ENCODE measurements at places on chromosomes 1 and 21.

- no peak for DNase-seq
Measured at GRCh38 chr1:177448036-177448615, 277.4 kb downstream of the BRINP2 start.

DNA sequence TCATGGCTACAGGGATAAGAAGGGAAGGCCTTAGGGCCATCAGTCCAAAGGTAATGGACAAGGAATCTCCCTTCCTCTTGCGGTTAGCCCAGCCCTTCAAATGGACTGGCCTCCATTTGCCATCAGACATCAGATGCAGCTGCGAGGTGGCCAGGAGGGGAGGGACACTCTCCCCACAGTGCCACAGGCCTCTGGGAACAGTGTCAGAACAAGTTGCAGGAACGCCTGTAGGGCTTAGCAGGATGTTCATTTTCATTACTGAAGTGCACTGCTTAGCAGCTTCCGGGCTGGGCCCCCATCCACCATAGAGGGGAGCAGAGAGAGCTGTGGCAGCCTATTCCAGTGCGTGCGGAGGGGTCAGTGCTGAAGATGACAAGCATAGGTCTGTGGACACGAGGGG lies 127.5 kb downstream of the GALNT2 start:
- DNase-seq = no peak

DNA sequence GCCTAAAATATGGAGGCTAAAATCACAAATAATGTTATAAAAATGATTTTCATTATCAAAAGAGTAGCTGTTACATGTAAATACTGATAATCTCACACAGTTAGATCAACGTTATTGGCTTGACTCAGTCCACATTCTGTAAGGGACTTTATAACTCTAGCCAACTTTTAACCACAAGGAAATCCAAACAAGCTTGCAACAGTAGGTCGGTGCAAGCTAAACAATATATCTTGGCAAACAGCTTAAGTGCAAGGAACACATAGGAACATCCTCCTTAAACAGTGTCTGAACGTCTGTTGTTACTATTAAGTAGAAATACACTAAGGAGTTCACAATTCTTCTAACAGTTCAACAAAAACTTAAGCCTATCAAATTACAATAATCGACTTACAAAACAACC lies 126.7 kb downstream of the EIF4G3 start:
- DNase-seq = no peak

- DNase-seq = no peak
Measured at GRCh38 chr1:27137544-27138075, 17.3 kb downstream of the SLC9A1 start.

DNA sequence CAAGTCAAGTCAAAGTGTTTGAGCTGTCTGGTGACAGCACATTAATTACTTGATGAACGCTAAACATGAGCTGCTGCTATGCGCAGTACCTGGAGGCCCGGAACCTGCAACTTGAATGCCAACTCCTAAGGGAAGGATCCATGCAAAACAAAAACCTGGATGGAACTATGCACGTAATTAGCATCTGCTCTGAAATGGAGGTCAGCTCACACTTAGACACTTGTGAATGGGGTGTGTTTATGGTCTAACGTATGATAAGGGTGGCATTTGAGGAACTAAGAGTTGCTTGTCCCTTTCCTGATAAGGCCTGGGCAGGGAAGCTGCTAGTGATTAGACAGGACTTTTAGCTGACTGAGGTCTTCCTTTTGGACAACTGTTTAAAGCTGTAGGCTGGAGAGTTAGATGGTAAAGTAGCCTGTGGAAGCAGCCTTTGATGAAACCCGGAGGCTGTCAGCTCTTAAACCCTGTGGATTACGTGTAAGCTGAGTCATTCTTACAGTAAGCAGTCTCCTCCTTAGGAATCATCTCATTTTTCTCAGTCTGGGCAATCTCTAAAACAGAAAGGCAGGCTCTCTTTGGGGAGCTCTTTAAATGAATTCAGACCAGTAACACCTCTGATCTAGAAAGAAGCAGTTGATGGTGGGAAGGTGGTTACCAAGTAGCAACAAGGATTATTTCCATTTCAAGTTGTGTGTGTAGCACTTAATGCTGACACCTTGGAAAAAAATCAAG lies 6.8 kb downstream of the TENT5C start:
- DNase-seq = no peak

DNA sequence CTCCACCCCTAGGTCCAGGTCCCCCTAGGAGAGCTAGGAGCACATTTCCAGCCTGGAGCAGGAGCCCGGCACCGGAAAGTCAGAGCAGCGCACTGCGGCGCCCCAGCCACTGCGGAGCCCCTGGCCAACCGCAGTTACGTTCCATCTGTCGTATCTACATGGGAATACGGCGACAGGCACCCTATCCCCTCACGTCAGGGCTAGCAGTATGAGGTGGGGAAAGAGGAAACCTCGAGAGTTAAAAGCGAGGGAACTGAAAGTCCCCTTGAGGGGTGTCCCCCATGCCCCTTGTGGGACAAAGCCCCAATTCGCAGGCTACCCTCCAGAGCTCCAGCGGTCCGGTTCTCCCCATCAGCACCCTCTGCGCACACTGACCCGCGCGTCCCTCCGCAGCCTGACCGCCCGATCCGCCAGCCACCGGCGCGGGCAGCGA lies 995 bp downstream of the COLGALT2 start:
- DNase-seq = peak; percentile 42

- DNase-seq = no peak
Measured at GRCh38 chr1:239575113-239575512, 188.7 kb downstream of the CHRM3 start.

GRCh38 chr1:36559061-36559460 lies 76.3 kb upstream of the CSF3R start:
- no peak for DNase-seq

- DNase-seq = no peak
Measured at GRCh38 chr1:30405081-30405480, 318.3 kb downstream of the MATN1 start.

- DNase-seq = no peak
Measured at GRCh38 chr1:97186381-97186780, 464.8 kb downstream of the PTBP2 start.

- DNase-seq = no peak
Measured at GRCh38 chr1:224739303-224739996, 123.3 kb downstream of the CNIH3 start.

DNA sequence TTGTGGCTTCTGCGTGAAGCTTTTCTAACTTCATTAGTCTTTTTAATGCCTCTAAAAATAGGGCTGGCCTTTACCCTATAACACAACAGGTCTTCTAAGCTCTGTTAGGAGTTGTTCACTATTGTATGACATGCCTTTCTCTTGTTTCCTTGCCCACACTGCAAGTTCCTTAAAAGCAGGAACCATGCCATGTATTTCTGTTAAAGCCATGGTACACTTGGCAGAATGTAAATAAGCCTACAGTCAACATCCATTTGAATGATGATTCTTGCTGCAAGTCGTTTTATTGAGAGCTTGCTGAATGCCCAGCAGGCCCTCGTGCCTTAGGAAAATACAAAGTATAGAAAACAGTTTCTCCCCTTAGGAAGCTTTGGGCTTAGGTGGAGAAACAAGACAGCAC lies 214.6 kb downstream of the DUSP10 start:
- no peak for DNase-seq

GRCh38 chr1:112461200-112461871 lies 47.4 kb upstream of the WNT2B start:
- no peak for DNase-seq

GRCh38 chr1:230120921-230121381 lies 53.9 kb downstream of the GALNT2 start:
- DNase-seq = no peak

- DNase-seq = no peak
Measured at GRCh38 chr1:160018900-160019299, 12.9 kb downstream of the PIGM start.

DNA sequence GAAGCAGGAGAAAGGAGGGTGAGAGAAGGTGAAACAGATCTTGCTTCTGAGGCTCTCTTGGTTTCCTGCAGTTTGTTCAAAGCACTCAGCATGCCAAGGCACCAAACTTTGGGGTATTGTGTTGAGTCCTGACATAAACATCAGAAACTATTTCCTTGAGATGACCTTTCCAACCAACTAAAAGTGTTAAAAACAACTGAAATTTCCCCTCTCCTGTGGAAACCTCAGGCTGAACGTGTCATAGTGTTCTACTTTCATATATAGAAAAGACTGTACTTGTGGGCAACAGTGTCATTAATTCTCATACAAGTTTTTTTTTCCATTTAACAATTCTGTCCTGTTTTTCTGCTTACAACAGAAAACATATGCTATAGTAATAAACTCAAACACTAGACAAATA lies 6.3 kb upstream of the LYST start:
- no peak for DNase-seq

GRCh38 chr1:14682941-14683621 lies 84.6 kb downstream of the KAZN start:
- no peak for DNase-seq

DNA sequence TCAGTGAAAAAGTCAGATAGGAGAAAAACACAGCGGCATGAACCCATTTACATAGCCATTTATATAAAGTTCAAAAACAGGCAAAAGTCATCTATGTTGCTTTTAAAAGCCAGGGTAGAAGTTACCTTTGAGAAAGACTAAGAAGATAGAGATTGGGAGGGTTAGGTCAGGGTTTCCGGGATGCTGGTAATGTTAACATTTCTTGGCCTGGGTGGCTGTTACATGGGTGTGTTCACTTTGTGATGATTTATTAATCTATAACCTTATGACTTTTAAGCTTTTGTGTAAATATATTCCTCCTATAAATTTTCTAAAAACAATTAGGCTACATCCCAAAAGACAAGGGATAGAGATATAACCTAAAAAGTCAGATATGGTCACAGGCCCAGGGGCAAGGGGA lies 15.0 kb upstream of the FAM20B start:
- no peak for DNase-seq

GRCh38 chr1:43492826-43493225 lies 37.9 kb upstream of the PTPRF start:
- no peak for DNase-seq

DNA sequence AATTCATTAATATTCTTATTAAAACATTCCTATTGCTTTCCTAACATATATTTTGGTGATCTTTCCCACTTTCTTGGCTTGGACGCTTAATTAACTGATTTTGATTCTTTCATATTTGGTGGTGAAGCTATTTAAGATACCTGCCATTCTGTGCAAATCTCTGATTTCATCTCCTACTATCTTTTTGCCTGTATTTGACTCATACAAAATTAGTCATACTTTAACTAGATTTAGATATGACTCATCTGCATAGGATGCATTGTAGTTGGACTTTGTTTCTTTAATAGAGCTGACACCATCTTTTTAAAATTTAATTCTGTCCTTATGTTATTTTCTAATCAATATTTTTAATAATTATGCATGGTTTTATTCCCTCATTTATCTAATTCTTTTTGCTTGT lies 93.8 kb upstream of the PLPPR4 start:
- no peak for DNase-seq

DNA sequence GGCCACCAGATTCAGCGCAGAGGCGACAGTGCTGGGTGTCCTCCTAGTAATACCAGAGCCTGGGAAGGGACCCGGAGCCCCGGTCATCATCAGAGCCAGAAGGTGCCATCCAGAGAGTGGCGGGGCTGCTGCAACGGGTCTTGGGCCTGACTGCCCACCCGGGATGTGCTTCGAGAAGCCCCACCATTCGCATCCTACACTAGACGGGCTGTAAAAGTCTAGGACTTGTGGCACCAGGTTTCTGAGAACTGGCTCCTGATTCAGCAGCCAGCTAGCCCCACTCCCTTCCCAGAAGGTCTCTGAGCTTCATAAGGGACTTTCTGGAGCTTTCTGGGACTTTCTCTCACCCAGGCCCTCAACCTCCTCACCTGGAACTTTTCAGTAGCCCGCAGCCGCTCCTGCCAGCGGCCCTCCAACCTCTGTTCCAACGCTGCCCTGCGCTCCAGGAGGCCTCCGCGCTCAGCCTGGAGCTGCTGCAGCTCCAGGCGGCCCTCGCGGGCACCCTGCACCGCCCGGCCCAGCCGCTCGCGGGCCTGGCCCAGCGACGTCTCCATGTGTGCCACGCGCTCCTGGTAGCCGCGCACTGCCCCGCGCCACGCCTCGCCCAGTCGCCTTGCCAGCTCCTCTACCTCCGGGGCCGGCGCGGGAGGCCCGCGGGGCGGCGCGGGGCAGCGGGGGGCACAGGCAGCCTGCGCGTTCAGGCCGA lies 940 bp downstream of the NES start:
- DNase-seq = no peak

DNA sequence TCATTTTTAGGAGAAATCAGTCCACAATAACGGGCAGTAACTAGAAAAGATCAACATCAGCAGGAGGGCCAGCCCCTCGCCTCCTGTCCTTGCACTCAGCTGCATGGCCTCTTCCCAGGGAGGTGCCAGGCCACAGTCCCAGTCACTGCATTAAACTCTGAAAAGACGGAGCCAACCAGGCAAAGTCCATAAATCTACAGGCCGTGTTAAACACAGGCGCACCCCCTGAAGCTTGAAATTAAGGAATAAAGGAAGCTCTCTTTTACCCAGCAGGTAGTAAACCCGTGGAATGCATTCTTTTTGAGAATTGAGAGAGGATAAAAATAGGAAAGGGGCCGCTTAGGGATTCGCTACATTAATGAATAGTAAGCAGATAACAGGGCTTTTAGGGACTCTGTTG lies 18.4 kb downstream of the H6PD start:
- no peak for DNase-seq

DNA sequence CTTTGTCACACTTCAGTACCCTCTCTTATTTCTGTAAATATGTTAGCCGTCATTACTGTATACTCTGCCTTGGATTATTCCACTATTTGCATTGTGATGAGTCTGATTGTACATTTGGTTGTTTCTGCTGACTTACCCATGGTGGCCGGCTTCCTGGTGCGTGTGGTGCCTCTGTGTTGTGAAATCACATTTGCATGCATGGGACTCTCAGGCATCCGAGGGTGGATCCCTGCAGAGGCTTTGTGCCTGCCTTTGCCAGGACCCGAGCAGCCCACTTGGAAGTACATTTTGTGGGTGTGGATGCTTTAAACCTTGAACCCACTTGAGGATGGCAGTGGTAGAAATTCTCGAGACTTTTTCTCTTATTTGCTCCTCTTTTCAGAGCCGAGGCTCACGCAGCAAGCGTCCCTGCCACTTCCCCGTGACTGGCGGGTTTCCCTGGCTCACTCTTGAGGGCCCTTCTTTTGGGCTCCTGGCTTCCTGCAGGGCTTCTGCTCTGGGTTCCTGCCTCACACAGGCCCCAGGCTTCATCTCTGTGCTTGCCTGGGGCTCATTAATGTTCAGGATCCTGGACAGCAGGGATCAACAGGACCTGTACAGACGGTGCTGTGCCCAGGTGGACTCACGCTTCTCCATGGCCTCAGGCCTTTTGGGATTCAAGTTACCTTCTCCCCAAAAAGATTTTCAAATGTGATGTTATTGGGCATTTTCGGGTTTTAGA lies 36.6 kb downstream of the POFUT2 start:
- no peak for DNase-seq

GRCh38 chr1:107244709-107245500 lies 104.1 kb downstream of the NTNG1 start:
- no peak for DNase-seq

- no peak for DNase-seq
Measured at GRCh38 chr1:90605070-90605469, 112.0 kb downstream of the BARHL2 start.

GRCh38 chr1:70071601-70072000 lies 133.8 kb downstream of the LRRC40 start:
- DNase-seq = no peak
